ENCODE measurements at places on chromosomes 2 and 18.

DNA sequence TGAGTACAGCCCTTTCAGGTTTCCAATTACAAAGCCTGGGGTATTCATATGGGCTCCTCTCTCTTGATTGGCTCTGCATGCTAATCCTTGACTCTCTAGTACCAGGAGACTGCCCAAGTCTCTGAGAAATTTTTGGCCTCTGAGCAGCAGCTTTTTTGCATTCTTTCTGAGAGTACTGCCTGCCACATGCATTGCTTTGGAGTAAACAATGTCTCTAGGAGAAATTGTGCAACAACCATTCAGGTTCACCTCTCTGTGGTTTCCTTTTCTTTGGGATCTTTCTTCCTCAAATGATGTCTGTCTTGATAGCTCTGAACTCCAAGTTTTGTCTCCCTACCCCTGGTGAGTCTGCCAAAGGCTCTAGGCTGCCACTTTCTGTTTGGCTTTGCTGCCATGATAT lies 115.8 kb upstream of the SETBP1 start:
- DNase-seq = no peak

DNA sequence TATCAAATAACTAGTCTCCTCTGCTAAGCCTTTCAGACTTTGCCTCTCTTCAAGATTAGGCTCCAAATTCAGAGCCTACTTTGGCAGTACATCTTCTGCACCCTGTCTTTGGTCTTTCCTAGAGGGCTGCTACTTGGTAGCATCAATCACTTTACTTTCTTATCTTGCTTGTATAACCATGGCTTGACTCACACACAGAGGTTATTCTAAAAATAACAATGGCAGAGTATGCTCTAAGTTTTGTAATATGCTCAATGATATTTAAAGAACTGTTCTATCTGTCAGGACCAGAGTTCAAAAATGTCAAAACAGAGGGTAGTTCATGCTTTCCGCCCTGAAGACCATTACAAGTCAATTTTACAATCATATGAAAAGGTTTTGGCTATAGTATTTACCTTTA lies 27.7 kb downstream of the THOC1 start:
- no peak for DNase-seq

- no peak for DNase-seq
These were observed 25.4 kb downstream of the MPHOSPH10 start for GRCh38 chr2:71155846-71156245.

- no peak for DNase-seq
These were observed 61.9 kb upstream of the RBMS1 start for GRCh38 chr2:160555420-160556071.

Data from activated CD4-positive, alpha-beta memory T cell treated with anti-CD3 and anti-CD28 coated beads for 36 hours (primary cell).